ENCODE measurements at places on chromosomes 11 and 22.
A peak's percentile ranks its signal among the peaks of the same experiment; 100 is the strongest.

DNA sequence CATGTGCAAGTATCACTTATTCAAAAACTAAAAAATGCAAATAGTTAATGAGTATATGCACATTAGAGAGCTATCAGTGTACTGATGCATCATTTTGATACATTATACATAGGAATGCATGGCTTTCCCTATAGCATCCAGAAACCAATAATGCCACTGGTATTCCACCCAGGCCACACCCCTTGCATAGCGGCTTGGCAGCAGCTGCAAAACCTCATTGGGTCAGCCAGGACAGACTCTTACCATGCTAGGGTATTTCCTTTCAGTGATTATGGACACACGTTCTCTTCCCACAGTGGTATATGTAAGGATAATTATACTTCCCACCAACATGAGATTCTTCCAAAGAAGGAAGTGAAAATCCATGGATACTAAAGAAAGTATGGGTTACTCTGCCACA, 145.9 kb upstream of the PITPNB start:
- DNase-seq: no peak

DNA sequence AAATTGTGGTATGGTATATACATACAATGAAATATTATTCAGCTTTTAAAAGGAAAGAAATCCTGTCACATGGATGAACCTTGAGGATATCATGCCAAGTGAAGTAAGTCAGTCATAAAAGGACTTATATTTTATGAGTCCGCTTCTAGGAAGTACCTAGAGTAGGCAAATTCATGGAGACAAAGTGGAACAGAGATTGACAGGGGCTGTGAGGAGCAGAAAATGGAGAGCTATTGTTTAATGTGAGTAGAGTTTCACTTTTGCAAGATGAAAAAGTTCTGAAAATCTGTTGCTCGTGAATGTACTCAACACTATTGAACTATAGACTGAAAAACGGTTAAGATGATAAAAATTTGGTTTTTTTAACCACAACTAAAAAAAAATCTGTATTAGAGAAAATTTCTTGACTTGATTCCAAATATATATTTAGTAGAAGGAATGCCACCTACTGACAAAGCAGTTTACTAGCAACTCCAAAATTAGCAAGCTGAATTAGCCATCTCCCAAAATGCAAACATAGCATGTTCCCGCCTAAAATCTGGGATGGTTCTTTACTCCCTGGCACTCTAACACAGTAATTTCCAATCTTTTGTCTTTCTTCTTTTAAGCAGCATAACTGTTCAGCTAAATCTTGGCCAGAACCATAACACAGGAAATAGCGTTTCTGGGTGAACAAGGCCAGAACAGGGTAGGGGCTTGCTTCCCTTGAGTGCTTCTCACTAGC, 1.5 kb downstream of the UFD1 start:
- DNase-seq: no peak

- DNase-seq: no peak
Measured at GRCh38 chr11:93796441-93797231, 12.6 kb downstream of the MED17 start.

DNA sequence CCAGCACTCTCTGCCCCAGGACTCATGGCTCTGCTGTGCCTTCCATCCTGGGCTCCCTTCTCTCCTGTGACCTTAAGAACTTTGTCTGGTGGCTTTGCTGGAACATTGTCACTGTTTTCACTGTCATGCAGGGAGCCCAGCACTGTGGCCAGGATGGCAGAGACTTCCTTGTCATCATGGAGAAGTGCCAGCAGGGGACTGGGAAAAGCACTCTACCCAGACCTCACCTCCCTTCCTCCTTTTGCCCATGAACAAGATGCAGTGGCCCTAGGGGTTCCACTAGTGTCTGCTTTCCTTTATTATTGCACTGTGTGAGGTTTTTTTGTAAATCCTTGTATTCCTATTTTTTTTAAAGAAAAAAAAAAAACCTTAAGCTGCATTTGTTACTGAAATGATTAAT, 2.9 kb upstream of the TTC36 start:
- no peak for DNase-seq

- DNase-seq: peak; percentile 64
Measured at GRCh38 chr11:35907648-35908431, 36.0 kb upstream of the LDLRAD3 start.

GRCh38 chr22:50696799-50697561, 24.4 kb downstream of the SHANK3 start:
- DNase-seq: no peak

GRCh38 chr11:85407648-85408047, 219.5 kb downstream of the DLG2 start:
- DNase-seq: no peak

DNA sequence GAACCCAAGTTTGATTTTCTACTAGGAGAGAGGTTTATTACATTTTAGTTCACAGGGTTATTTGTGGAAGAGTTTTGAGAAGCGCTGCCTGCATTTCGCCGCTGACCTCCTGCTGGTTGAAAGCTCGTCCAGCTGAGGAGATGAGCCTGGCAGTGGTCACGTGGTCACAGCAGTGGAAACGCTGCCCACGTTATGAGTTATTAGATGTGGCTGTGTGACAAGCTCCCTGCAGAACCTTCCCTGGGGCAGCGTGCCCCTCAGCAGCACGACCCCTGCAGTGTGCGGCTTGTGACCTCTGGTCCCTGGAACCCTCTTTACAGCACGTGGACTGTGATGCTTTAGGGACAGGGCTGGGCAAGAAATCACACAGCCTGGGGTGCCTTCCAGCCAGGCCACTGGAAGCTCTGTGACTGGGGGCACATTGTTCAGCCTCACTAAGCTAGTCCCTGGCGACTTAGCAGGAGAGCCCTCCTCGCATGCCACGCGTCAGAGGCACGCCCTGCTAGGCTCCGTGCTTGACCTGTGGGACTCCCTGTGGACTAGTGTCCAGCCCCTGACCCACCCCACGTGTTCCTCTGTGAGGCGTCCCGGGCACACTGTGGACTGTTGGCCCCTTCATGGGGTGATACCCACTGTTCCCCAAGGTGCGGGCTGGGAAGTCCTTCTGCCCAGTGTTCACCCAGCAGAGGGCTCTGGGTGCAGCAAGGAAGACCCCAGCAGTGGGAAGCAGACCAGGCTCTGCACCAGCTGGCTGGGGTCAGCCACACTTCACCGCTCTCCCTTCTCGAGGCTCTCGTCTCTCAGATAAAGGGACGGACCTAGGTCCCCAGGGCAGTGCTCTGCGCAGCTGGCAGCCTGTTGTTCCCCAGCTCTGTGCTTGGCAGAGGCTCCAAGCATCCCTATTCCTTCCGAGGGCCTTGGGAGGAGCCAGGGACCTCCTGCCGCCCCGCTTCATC, 349.5 kb downstream of the TBC1D22A start:
- DNase-seq: no peak

DNA sequence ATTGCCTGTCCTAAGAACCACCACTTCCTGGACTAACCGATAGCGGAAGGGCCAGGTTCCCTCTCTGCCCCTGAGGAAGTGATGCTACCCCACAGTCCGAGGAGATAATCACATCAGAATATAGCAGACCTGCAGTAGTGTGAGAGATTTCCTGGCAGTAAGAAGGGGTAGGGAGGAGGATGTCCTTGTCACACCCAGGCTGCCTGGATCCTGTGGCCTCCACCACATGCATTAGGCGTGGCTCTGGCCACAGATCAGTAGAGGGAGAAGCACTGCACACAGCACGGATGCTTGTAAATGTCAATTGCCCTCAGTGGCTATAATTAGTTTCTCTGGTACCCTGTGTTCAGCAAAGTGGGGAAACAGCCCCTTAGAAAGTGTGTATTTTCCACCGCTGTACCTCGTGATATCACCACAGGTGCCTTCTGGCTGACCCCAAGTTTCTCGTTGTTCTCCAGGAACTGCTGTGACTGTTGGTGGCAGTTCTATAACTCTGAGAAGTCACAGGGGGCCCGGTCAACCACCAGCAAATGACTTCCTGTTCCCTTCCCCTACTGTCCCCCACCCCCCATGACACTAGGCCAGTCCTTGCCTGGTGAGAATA, 61.8 kb downstream of the UBASH3B start:
- DNase-seq: peak; percentile 73

DNA sequence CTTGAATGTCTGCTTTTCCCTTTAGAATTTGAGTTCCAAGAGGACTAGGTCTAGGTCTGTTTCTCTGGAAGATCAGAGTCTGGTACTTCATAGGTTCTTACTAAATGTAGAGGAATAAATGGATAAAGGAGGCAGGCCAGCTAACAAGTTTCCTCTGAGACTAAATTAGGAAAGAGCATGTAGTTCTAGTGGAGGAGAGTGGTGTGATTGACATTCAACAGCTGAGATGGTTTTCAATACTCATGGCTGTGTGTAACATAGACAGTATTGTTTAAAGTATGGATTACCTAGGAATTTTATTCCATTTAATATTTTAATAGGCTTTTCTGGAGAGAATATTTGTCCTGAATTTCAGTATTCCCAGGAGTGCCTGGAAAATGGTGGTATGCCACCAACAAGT, 364.7 kb downstream of the METTL15 start:
- no peak for DNase-seq

- no peak for DNase-seq
Measured at GRCh38 chr11:15605094-15605493, 490.4 kb downstream of the INSC start.

DNA sequence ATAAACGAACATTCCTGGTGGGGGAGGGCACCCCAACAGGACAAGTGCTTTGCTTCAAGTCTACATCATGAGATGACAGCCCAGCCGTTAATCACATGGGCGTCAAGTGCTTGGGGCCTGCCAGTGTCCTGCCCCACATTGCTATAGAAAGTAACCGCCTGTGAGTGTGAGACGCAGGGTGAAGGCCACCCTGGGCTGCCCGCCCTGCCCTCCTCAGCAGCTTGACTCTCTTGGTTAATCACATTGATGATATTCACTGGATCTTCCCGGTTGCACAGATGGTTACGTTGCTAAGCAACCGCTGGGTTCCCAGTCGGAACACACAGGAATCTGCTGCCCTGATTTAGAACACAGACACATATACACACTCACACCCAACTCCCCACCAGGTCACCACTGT, 79.3 kb downstream of the CTTN start:
- no peak for DNase-seq

- DNase-seq: no peak
Measured at GRCh38 chr11:7677071-7677470, 3.8 kb upstream of the CYB5R2 start.

GRCh38 chr11:19200410-19201201, 1.2 kb downstream of the CSRP3 start:
- DNase-seq: no peak

DNA sequence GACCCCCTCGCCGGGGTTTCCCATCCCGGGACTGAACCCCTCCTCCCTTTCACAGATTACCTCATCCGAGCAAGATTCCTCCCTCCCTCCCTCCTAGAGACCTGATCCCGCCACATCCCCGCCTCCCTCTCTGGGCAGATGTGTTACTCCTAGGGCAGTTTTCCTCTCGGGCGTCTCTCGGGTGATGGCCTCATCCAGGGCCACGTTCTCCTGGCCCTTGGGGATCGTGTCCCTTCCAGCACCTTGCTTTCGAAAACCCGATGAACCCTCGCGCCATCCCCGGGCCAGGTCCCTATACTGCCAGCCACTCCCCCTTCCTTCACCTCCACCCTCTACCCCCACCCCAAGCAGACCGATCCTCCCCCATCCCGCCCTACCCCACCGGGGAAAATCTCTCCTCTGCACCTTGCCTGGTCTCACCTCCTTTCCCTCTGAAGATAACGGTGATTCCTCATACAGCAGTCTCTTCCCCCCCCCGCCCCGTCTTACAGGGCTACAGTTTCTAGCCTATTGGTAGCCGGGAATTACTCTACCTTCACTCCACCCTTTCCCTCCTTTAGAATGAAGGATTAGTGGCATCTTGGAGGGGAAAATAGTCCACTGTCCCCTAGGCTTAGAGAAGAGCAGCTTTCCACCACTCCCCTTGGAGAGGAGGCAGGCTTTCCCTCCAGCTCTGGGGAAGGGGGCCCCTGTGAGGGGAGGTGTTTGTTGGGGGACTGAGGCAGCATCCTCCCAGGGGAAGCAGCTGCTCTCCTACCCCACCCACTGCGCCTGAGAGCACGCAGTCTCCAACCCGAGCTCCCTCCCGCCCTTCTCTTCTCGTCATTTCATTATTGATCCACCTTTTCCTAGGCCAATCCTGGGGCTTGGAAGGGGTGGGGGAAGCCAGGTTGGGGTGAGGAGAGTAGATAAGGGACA, 1.2 kb downstream of the KMT2A start:
- no peak for DNase-seq

- DNase-seq: no peak
Measured at GRCh38 chr11:69352715-69353319, 58.9 kb downstream of the MYEOV start.

DNA sequence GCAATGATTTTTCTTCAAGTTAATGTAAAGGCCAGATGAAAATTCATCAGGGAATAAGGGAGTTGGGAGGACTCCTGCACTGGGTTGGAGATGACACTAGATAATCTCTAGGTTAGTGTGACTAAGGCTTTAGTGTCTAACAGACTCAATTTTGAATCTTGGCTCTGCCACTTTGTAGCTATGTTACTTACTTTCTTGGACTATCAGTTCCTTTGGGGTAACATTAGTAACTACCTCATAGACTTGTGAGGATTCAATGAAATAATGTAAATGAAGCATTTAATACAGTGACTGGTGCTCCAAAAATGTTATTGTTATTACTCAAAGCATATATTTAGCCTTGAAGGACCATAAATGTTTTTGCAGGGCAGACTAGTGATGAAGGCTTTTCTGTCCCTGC, 9.6 kb upstream of the CCDC89 start:
- no peak for DNase-seq

- DNase-seq: no peak
Measured at GRCh38 chr22:25598609-25599008, 34.1 kb downstream of the GRK3 start.

GRCh38 chr11:19117760-19118097, 761 bp downstream of the ZDHHC13 start:
- DNase-seq: no peak

DNA sequence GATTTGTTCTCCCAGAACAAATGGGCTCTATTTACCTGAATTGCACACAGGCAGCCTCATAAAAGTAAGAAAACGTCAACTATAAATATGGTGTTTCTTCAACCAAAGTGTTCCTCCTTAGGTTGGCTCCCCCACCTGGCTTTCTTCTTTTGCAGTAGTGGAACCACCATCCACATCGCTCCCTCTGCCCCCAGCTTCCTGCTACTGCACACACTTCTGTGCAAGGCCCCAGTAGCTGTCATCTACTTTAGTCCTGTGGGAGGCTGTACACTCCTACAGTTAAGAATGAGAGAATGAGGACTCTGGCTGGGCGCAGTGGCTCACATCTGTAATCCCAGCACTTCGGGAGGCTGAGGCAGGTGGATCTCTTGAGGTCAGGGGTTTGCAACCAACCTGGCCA, 89.5 kb downstream of the BMAL1 start:
- DNase-seq: no peak

GRCh38 chr11:118924591-118925585, 838 bp downstream of the BCL9L start:
- no peak for DNase-seq

GRCh38 chr11:63793161-63793560, 20.1 kb upstream of the SPINDOC start:
- DNase-seq: no peak
